ENCODE measurements at places on chromosomes 5 and 9.

- DNase-seq = no peak
Observed at GRCh38 chr5:159156426-159157238, 52.7 kb downstream of the RNF145 start.

DNA sequence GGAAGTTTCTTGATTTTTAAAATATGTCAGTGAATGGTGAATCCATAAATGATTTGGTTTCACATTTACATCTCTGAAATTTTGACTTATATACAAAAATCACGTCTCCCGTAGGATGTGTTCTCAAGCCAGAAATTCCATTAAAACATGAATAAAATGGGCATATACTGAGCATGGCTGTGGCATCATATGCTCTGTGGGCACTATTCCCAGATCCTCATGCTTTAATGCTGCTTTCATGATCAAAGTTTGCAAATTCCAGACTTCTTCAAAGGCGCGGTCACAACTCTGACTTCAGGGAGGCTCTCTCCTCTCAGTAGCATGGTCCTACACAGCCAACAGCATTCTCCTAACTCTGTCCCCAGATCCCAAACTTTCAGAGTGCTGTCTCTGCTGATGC, 723.2 kb downstream of the TAF11L14 start:
- no peak for DNase-seq

DNA sequence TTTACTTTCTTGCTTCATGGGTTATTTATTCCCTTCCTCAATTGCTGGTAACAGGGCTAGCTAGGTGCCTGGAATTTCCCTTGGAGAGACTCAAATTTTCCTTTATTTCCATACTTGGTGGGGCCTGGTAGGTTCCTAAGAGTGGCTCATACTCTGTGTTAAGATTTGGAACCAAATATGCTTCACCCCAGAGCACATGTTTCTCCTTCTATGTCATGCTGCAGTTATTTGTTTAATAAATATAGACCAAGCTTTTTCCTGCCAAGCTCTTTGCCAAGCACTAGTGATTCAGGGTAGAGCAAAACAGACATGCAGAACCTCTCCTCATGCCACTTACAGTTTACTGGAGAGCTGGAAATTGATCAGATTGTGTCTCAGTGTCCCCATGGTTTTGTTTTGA, 290.3 kb upstream of the SGCD start:
- no peak for DNase-seq

DNA sequence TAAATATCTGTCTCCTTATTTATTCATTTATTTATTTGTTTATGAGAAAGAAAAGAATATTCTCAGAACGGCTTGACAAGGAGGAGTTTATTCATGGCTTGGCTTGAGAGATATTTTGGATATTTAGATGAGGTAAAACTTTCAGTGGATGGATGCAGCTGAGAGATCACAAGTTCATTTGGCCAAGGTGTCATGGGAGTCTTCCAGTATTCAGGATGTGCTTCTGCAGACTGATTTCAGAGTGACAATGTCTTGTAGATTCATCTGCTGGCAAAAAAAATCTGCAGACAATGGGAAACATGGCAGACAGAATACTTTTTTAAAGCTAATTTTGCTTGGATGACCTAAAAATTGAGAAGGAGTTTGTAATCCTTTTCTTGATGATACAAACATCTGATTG, 38.5 kb downstream of the XRCC4 start:
- no peak for DNase-seq

- DNase-seq = no peak
Observed at GRCh38 chr5:161790926-161791325, 57.0 kb upstream of the GABRA1 start.

DNA sequence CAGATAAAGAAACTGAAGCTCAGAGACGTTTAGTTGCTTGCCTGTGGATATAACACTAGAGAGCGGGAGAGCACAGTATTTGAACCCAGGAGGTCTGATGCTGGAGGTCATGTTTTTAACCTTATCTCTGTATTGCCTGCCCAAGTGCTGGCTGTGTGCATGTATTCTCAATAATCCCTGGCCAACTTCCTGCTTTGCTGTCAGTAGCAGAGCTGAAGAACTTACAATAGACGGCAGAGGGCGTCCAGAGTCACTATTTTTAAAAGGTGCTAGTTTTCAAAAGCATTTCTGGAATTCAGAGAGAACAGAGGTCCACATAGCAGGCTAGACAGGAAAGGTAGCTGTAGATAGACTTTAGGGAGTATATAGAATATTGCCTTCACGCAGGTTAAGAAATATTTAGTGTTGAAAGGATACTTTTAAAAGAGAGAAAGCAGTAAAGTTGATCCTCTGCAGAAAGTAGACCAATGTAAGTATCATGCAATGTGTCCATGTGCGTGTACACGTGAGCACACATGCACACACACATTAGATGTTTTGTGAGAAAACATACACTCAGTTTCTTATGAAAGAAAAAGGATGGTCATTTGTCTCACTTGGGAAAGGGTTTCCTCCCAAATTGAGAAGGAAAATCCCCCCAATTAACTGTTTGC, 46.3 kb downstream of the PTCD2 start:
- DNase-seq = no peak

- DNase-seq = no peak
Observed at GRCh38 chr9:71349218-71349617, 227.8 kb upstream of the TRPM3 start.

DNA sequence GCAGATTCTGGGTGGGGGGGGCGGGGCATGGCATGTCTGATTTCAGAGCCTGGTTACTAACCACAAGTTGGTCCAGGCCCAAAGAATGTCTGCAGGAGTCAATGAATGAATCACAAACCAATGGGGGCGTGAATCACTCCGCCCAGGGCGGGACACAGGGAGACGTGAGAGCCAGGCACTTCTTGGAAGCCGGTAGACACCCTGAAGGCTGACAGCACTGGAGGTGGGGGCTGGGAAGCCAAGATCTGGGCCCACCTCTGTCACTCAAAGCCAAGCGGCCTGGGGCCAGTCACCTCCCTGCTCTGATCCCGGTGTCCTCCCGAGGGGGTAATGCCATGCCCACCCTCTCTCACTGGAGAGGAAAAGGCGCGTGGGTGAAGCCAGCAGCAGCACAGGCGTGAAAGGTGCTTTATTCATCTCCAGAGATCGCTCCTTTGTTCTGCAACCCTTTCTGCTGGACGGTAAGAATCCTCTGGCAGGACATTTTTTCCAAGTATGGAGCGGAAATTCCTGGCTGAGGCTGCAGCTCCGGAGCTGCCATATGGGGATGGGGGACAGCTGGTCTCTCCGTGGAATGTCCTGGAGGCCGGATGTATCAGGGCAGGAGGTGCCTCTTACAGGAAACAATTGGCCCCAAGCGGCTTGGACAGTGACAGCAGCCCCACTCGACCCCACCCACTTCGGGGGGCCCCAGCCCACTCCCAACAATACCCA, 85.0 kb downstream of the STK10 start:
- DNase-seq = no peak

DNA sequence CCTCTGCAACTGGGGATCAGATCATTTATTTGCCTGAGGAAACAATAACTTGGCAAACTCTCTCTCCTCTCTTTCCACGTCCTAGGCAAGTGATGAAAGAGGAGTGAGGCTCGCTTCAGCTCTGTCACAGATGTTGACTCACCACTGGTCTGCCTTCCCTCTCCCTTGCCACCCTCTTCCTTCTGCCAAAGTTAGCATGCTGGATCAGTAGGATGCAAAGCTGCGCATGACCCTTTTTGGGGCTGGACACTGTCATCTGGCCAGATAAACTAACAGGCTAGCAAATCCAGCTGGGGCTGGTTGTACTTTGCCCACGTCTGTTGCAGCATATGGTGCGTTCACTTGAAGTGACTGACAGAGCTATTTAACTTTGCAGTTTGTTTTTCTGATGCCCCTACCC, 36.2 kb upstream of the SMARCA2 start:
- no peak for DNase-seq

DNA sequence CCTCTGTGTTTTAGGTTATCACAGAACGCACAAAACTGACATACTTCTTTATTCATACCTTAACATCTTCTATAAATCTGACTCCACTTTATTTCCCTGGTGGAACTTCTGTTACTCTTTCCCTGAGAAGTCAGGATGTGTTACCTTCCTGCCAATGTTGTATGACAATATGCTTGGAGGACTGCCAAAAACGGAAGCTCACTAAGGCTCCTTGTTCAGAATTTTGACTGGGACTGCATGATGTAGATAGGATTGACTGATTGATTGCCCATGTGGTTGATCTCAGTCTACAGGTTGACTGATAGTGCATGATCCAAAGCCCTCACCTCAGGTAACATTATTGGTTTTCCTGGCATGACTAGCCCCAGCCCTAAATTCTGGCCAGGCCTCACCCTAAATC, 319.4 kb downstream of the TLR4 start:
- DNase-seq = no peak

GRCh38 chr5:170179626-170180025, 53.2 kb upstream of the C5orf58 start:
- no peak for DNase-seq

GRCh38 chr9:134340475-134341160, 14.4 kb downstream of the RXRA start:
- DNase-seq = no peak

- no peak for DNase-seq
Observed at GRCh38 chr9:22342491-22343217, 104.0 kb upstream of the DMRTA1 start.

Data from stimulated activated CD4-positive, alpha-beta T cell treated with anti-CD3 and anti-CD28 coated beads, Interleukin-1b, Interleukin-23, amount 100 ng/mL, for 1 hour (primary cell).